ENCODE measurements at places on chromosomes 6 and 20. TPM values are rescaled to one million over a fixed set of nuclear protein-coding genes. Genes with fewer than 3 reads are reported as not detected.

WFDC12 gene
- not detected for total RNA-seq

FOXC1 gene
- not detected for total RNA-seq

ANGPT4 gene
- not detected for total RNA-seq

TMEM244 gene
- not detected for total RNA-seq

ADTRP gene
- total RNA-seq, result 0.63 TPM

GRCh38 chr20:20447196-20447595, 79.3 kb downstream of the INSM1 start:
- DNase-seq, result no peak

- DNase-seq, result no peak
Observed at GRCh38 chr6:125379174-125379573, 77.4 kb upstream of the HDDC2 start.

GRCh38 chr20:50543326-50543725, 33.1 kb downstream of the PTPN1 start:
- DNase-seq, result no peak

GRCh38 chr6:83600459-83600858, 88.1 kb downstream of the PRSS35 start:
- DNase-seq, result no peak

GRCh38 chr6:168091381-168092264, 12.6 kb upstream of the FRMD1 start:
- DNase-seq, result no peak

Measured in activated CD8-positive, alpha-beta T cell treated with anti-CD3 and anti-CD28 coated beads, Interleukin-2, amount 10 ng/mL, durations not matched to agents 7 days and 5 days (primary cell).